Fibroblast of skin of left biceps (primary cell): ENCODE measurements at places on chromosomes 7 and 10.

- DNase-seq = no peak
Observed at GRCh38 chr10:124715439-124715838, 28.7 kb downstream of the FAM53B start.

DNA sequence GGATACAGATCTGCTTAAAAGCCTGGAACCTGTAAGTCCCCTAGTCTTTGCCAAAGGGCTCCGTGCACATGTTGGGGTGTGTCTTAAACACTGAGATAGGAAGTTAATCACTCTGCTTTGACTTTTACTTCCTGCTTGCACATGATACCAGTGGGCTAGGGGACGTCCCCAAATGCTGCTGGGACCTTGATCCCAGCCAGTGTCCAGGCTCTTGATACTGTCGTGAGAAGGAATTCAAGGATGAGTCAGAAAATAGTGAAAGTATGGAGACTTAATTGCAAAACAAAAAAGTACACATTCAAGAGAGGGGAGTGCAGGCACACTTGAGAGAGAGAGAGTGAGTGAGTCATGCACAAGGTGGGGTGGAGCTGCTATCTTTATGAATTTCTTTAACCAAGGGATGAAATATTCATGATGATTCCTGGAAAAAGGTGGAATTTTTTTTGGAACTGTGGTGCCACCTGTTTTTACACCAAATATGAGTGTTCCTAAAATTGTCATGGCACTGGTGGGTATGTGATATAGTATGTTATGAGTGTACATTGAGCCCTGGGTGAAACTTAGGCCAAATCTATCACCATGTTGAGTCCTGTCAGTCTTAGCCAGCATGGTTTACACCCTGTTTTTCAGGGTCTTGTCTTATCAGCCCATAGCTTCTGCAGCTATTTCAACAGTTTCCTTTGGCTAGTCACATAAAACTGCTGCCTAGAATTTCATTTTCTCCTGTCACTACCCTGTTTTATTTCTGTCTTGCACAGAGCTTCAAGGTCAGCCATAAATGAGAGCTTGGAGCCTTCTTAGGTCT, 88.3 kb upstream of the CYP26C1 start:
- no peak for DNase-seq

DNA sequence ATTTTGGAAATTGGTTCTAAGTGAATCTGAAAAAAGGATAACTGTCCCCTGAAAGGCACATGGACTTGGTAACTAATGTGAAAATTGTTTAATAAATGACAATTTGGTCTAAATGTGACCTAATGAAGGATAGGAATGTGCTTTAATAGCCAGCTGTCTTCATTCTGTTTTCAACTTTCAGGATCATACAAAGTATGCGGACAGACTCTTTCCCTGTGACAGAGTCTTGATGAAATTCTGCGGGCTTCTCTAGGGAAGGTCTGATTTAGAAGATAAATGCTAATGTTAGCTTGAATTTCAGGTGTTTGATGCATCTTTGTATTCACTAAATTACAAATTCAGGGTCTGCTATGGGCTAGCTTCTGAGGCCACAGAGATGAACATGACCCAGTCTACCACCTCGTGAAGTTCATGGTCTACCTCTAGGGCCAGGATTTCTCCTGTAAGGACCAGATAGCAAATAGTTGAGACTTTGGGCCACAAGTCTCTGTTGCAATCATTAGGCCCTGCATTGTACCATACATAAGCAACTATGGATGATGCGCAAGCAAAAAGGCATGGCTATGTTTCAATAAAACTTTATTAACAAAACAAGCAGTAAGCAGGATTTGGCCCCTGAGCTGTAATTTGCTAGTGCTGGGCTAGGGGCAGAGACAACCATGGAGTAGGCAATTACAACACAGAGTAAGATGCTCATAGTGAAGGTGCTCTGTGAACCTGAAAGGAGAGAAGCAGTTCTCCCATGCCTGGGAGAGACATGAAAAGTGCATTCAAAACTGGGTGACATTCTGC, 368.6 kb downstream of the INHBA start:
- no peak for DNase-seq

GRCh38 chr7:96833676-96834453, 124.2 kb upstream of the SEM1 start:
- no peak for DNase-seq

DNA sequence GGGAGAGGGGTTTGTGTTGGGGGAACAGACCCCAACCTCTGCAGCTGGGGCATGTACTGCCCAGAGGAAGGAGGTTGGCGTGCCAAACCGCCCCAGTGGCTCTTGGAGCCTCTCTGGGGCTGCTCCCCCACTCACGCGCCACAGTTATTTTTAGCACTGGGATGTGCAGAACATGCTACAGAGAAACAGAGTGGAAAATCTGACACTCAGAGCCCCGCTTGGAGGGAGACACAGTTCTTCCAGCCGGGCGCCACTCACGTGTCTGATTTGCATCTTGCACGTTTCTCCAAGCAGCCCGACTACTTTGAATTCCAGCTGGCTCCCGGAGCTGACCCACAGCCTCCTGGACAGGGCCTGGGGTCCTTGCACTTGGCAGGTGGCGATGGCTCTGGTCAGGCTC, 182.0 kb downstream of the RPS24 start:
- peak; percentile 70 for DNase-seq

GRCh38 chr10:112375721-112376395, 1.9 kb downstream of the ACSL5 start:
- peak; percentile 12 for DNase-seq

DNA sequence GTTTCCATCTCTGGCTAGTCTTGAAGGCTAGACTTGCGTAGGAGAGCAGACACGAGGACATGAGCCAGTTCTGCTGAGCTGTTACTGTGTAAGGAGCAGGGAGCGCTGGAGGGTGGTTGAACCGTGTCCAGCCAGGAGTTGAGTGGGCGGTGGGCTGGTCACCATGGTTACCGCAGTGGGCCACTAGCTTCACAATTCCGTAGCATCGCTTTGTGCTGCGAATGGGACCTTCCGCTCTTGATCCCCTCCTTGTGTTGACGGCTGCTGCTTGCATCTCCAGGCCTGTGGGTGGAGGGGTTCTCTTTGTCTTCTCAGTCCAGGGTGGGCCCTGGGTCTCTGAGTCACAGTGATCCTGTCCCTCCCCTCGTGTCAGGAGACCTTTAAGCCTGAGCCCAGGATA, 49.4 kb upstream of the OCM start:
- no peak for DNase-seq

DNA sequence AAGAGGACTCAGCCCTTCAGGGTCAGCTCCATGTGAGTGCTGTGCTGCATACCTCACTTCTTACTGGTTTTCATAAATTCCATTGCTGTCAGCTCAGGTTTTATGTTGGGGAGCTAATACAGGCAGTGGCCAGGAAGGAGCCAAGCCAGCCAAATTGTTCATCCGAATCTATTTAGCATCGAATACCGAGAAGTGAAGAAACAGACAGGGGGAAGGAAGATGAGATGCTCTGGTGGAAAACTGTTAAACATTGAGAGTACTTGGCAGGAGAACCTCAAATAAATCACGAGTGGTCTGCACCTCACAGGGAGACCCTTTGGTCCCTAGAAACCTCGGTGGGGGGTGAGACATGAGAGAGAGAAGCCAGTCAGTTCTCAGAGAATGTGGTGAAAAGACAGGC, 196.0 kb upstream of the TMEM72 start:
- peak; percentile 82 for DNase-seq

DNA sequence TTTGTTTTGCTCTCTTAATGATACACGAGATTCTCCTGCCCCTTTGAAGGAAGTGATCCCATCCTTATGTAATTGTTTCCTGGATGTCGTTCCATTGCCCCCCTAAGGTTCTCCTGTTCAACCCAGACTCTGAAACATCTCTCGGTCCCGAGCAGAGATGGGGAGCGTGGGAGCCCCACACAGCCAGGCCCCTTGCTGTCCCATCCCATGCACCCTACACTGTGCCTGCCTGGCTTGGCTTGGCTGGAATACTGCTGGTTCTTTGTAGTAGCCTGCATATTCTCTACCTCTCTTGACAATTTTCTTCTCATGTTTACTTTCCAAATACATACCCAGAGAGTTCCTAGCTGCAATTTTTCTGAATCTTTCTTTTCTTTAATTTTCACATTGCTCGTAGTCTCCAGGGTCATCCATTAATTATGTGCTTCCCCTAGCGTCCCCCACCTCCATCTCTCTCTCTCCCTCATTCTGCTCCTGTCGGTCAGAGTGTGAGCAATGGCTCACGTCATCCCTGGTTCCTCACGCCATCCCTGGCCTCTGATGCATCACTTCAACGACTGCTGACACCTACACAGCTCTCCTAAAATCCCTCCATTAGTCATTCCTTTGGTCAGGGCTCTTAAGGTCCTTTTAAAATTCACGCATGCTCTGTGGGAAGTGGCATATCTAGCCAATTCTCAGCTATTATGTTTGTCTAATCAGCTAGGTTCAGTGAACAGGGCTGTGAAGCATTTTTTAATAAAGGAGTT, 32.5 kb upstream of the GPR158 start:
- no peak for DNase-seq

DNA sequence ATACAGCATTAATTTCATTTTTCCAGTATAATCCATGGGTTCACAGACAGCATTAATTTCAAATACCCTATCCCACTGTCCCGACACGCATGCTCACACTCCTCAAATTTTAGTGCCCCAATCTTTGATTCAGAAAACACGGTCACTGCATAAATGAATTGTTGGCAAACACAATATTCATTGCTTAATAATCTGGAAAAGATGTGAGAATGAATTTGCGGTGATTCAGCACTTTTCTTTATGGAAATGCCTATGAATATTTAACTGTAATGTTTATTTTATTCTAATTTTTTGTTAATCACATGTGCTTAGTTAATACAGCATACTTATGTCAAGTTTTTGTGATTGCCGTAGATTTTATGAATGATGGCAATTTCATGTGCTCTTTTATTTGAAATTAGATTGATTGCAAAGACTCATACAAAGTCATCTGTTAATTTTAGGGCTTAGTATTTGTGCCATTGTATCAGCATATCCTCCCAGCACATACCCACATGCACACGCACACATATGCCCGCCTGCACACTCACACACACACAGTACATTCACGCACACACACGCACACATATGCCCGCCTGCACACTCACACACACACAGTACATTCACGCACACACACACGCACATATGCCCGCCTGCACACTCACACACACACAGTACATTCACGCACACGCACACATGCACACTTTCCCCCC, 35.1 kb downstream of the MACROH2A2 start:
- no peak for DNase-seq

- DNase-seq = no peak
Observed at GRCh38 chr7:93461350-93461749, 113.2 kb downstream of the CALCR start.

DNA sequence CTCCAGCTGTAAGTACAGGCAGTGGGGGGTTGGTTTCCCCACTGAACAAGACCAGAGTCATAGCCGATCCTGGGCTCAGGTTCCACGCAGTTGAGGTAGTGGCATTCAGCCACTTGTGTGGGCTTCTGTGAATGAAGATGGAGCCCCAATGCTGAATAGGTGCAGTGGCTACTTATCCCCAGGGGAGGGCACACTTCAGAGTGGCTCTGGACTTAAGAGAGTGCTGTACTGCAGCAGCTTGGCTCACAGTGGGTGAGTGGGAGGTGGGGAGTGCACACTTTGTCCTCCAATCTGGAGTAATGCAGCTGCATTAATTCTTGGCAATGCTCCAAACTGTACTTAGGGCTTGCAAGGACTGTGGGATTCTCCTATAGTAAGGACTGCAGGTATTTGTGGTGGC, 81.9 kb downstream of the BUB3 start:
- no peak for DNase-seq

DNA sequence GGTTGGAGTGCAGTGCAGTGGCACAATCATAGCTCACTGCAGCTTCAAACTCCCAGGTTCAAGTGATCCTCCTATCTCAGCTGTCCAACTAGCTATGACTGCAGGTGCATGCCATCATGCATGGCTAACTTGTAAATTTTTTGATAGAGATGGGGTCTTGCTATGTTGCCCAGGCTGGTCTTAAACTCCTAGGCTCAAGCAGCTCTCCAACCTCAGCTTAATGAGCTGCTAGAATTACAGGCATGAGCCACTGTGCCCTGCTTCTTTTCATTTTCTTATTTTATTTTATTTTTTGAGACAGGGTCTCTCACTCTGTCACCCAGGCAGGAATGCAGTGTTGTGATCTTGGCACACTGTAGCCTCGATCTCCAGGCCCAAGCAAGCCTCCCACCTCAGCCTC, 7.6 kb downstream of the PLA2G12B start:
- no peak for DNase-seq

- no peak for DNase-seq
Observed at GRCh38 chr7:105808703-105809590, 67.5 kb downstream of the ATXN7L1 start.

- no peak for DNase-seq
Observed at GRCh38 chr7:153224890-153225289, 465.3 kb downstream of the ACTR3B start.

GRCh38 chr7:136074843-136075242, 97.7 kb upstream of the MTPN start:
- no peak for DNase-seq

DNA sequence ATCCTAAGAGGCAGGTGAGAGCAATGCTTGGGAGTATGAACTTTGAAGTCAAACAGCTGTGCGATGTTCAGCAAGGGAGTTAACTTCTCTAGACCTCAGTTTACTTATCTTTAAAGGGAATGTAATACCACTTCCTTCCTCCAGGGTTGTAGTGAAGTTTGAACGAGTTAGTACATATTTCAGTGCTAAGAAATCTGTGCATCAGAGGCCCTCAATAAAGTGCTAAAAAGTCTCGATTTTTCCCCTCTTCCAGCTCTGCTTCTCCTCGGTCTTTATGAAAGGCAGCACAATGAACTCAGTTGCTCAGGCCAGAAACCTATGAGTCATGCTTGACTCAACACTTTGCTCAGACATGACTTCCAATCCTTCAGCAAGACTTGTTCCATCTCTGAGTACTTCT, 418.9 kb downstream of the MDFIC start:
- no peak for DNase-seq

DNA sequence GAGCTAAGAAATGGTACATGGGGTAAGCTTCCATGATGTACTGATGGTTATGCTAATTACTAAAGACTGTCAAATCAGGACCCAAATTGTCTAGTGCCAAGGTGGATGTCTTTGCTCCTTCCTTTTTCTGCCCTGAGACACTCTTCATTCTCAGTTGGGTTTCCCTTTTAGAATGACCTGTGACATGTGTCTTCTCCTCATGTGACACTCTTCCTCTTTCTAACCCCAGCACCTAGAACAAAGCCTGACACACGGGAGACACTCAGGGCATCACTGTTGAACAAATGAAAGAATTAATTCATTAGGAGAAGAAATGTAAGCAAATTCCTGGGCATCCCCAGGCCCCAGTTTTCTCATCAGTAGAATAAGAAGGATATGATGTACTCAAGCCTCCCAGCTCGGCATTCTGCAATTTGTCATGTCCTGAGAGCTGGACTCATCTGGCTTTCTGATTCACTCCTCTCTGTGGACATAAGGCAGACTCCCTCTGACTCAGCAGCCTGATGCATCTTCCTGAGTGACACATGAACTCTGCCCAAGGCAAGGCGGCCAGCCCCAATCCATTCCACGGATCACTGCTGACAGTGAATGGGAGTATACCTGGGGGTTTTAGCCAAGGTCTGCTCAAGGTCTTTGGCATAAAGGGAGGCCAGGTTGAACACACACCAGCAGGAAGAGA, 473.8 kb downstream of the KCNMA1 start:
- DNase-seq = peak; percentile 79
